ENCODE measurements at places on chromosomes 1 and 21.

DNA sequence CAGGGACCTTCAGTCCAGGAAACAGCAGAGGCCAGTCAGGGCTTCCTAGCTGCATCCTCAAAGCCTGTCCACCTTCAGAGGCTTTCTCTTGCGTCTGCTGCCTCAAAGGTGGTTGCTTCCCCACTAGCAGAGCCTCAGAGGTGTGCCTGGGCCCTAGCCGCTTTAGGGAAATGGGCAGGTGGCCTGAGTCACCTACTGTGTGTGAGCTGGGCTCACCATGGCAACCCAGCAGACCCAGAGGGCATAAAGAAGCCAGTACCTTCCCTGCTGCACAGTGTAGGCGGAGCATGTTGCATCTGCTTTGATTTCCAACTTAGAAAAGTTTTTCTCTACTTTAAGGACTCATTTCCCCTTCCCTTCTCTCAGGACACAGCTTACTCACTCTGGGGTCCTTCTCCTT lies 12.5 kb downstream of the SLC9A1 start:
- peak; percentile 29 for DNase-seq

DNA sequence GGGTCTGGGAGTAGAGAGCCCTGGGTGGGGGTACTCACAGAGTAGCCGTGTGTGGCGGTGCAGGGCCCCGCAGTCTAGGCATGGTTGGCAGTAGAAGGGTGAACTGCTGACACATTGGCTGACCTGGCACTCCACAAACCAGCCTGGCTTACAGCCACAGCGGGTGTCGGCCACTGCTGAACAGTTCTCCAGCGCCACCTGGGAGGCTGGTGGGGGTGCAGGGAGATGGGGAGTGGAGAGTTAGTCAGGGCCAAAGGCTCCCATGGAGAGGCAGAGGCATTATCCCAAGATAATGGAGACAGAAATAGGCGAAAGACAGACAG lies 1.5 kb downstream of the TNFRSF25 start:
- no peak for DNase-seq

DNA sequence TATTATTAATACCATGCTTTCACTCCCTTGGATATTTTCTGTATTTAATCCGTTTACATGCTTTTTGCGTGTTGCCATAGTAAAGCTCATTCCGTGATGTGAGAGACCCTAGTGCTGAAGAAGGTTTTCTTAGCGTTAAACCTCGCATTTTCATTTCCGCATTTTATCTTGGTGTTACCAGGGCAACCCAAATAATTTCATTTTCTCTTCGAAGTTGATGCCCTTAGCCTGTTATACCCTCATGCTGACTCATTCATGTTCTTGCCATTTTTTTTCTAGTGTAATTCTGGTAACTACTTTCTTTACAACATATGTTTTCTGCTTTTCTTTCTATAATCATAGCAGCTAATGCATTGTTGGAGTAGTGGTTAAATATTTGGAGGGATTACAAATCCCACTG lies 37.2 kb downstream of the LRRC8C start:
- no peak for DNase-seq

DNA sequence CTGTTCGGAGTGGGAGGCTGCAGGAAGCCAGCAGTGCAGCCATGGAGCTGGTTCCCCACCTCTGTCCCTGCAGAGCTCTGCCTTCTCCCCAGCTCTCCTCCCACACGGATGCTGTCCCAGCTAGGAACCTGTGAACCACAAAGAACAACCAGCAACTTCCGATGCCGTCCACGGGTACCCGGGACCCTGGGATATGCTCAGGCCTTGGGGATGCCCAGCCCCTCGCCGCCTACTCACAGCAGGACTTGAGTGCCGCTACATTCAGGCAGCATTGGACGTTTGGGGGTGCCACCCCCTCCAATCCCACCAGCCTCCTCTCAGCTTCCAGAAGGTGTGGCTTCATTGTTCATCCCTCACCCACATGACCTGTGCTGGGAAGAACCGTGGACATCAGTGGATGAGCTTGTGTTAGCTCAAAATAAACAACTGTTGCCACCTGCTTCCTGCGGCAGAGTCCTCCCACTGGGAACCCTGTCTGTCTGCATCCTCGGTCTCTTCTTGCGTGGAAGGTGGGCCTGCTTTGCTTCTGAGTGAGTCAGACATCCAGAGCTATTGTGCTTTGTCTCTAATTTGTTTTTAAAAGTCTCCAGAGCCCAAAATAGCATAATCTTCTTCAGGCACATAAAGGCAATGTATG lies 20.1 kb upstream of the AJAP1 start:
- DNase-seq = no peak

DNA sequence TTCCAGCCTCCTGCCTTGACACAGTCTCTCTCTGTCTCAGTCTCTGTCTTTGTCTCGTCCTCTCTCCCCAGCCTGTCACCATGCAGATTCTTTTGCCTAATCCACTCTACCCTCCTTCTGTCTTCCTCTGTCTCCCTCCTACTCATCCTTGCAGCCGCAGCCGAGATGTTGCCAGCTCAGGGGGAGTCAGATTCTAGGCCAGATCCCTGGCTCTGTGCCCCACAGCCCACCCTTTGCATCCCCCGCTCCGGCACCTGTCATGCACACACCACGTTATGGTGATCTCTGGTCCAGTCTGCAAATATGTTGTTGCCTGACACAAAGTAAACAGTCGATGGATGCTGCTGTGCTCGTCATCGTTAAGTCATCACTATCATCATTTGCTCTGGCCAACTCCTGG lies 35.5 kb upstream of the IGSF21 start:
- no peak for DNase-seq

- peak; percentile 55 for DNase-seq
Observed at GRCh38 chr21:33976082-33977016, 60.7 kb upstream of the ATP5PO start.

GRCh38 chr21:33169359-33169758 lies 60.4 kb upstream of the IFNAR2 start:
- no peak for DNase-seq

DNA sequence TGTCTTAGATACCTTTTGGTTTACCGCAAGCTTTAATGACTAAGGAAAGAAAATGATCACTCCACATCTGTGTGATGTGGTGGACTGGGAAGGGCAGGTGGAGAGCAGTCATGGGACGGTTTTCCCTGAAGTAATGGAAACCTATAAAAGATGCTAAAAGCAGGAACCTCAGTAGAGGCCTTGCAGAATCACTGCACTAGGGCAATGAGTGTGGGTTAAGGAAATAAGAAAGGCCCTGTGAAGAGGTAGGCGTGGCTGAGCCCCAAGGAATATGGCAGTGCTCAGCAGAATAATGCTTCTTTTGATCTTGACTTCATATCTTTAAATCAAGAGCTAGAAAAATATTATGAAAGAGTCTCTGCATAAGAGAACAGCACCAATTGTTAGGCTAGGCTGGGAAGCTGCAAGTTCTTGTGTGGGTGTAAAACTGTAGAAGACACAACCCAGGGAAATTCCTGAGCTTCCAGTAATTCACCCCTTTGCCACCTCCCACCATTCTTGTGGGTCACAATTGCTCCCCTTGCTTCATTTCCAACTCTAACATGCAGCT lies 49.9 kb downstream of the CLCA4 start:
- no peak for DNase-seq

GRCh38 chr1:171800342-171800741 lies 18.9 kb downstream of the METTL13 start:
- no peak for DNase-seq

DNA sequence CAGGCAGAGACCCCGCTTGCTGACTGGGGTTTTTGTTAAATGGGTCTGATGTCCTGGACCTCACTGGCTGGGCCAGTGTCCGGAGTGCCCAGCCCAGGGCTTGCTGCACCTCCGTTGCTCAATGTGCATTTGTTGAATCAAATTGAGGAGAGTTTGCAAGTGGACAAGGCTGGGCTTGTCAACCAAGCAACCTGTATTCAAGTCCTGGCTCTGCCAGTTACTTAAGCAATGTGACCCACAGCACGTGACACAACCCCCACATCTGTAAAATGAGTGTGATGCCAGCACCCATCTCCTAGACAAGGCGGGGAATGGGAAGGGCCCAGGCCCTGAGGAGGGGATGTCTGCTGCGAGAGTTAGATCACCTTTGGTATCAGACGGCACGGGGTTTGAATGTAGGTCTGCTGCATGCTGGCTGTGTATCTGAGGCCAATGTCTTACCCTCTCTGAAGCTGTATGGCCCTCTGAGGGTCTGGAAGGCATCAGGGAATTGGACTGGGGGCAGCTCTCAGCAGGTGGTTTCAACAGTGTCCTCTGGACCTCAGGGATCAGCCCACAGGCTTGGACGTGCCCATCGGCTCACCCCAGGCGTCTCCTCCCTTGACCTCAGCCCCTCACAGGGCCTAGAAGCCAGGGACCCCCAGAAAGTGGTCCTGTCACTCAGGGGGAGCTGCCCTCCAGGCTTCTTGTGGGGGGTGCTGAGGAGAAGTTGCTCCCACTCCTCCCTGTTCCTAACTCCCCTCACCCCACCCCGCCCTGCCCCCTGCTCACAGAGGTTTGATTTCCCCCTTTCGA lies 51.0 kb upstream of the RUNX3 start:
- DNase-seq = no peak

GRCh38 chr1:232111611-232112010 lies 485.0 kb downstream of the DISC1 start:
- no peak for DNase-seq

GRCh38 chr1:88773540-88774150 lies 89.6 kb downstream of the PKN2 start:
- no peak for DNase-seq

- DNase-seq = no peak
Observed at GRCh38 chr1:204320382-204320804, 39.3 kb downstream of the PLEKHA6 start.

DNA sequence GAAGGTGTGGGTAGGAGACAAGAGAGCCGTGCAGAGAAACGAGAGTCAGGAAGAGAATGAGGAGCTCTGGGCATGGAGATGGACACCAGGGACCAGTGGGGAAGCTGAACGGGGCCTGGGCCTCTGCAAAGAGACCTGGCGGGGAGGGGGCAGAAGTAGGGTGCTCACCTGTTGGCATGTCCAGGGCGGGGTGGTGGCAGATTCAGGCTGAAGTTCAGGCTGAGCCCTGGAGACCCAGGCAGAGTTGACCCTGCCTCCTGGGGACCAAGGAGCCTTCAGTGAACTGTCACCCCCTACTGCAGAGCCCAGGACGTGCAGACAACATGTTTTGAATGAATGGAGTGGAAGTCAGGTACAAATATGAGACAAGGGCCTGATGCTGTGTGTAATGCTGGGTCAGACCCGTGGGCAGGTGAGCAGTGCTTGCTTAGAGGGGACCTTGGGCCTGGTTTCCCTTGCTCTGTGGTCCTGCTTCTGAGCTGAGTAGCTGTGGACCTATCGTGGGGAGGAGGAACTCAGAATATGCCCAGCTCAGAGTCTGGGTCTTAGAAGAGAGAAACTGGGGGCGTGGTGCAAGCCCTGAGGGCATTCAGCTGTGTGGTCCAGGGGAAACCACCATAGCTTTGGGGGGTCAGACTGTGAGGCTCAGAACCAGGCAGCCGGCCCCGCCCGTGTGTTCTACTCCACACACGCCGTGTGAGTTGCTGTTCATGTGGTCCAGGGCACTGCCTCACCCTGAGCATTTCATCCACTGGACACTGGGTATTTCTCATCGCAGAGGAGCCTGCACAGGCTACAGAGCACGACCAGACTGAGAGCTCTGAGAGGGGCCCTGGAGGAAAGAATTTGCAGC lies 21.3 kb upstream of the UMODL1 start:
- DNase-seq = no peak

DNA sequence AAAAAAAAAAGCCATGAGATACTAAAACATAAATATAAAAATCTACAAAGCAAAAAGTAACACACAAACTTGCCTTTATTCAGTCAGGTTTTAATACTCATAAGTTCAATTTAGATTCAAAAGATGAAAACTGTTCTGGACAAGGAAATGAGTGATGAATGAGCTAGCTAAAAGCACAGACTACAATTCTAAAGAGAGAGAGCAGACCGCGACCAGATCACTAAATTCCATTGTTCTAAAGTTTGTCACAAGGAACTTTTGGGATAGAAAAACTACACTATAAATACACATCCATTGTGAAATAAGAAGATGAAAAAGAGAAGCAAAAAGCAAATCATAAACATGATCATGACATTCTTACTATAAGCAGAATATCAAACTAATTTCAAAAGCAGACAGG lies 1.7 kb downstream of the ODF2L start:
- no peak for DNase-seq

- no peak for DNase-seq
Observed at GRCh38 chr1:118504221-118504644, 319.2 kb upstream of the SPAG17 start.

DNA sequence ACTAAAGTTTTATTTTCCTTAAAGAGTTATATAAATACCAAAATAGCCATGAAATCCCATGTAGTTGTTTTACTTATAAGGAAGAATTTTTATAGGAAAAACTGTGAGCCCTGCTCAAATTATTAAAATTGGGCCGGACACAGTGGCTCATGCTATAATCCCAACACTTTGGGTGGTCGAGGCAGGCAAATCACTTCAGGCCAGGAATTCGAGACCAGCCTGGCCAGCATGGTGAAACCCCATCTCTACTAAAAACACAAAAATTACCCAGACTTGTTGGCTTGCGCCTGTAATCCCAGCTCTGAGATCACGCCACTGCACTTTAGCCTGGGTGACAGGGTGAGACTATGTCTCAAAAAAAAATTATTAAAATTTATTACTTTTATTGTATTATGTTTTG lies 149.3 kb downstream of the MRPL39 start:
- DNase-seq = no peak

- no peak for DNase-seq
Observed at GRCh38 chr1:56424744-56425493, 154.4 kb downstream of the PLPP3 start.

DNA sequence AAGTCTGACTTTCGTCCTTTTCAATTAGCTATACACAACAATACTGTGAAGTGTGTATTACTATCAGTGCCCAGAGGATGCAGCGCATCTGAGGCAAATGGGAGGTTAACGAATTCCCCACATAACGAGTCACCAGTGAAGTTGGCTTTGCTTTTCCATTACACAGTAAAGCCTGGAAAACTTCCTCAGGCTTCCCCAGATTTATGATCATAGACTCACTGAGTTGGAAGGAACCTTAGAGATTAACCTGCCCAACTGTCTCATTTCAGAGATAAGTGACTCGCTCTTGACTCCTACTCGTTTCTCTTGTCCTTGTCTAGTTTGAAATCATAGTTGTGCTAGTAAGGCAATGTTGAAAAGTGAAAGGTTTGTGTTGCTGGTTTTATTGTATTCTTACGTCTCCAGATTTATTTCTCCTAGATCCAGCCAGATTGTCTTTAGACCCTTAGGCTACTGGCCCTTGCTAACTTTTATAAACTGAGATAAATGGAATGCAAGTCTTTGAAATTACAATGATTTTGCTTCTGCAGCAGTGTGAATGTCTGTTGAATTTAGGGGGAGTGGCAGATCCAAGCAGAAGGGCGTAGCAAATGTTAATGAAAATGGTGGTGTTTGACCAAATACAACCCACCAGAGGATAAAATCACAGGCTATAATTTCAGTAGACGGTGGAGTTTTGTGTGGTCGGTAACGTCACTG lies 17.3 kb downstream of the S1PR1 start:
- no peak for DNase-seq

GRCh38 chr1:7234471-7234755 lies 449.2 kb downstream of the CAMTA1 start:
- no peak for DNase-seq

DNA sequence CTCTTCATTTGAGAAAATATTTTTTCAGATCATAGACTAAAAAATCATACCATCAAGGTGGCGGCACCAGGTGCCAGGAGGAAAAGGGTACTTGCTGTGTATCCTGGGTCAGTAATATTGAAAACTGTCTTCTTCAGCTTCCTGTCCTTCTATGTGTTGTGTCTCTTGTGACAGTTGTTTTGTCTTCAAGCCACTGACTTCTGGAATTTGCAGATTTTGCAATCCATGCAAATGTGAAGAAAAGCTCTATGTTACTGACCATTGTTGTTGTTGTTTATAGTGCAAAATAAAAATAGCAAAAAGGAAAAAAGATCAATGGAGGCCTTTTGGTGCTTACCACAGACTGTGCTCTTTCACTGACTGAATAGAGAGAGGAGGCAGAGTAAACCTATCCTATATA lies 83.2 kb upstream of the RHOU start:
- no peak for DNase-seq

Data from activated CD8-positive, alpha-beta memory T cell treated with anti-CD3 and anti-CD28 coated beads, Interleukin-2, amount 50 U/mL, for 4 hours (primary cell).